ENCODE measurements at places on chromosomes 5 and 9. TPM values are rescaled to one million over a fixed set of nuclear protein-coding genes. Genes with fewer than 3 reads are reported as not detected.

LOX gene
- total RNA-seq, result 5.0 TPM

DIPK1B gene
- 16.4 TPM for total RNA-seq

BTNL8 gene
- 0.41 TPM for total RNA-seq

HTR4 gene
- 0.22 TPM for total RNA-seq

SLC44A1 gene
- 16.8 TPM for total RNA-seq

NOXA1 gene
- total RNA-seq, result 2.2 TPM

AK8 gene
- not detected for total RNA-seq

TRPM3 gene
- not detected for total RNA-seq

TMC1 gene
- not detected for total RNA-seq

BAG1 gene
- total RNA-seq, result 132 TPM

ELAVL2 gene
- not detected for total RNA-seq

HMCN2 gene
- total RNA-seq, result 5.7 TPM

PTPA gene
- total RNA-seq, result 194 TPM

ADAMTSL1 gene
- 1.9 TPM for total RNA-seq

PKD2L2 gene
- total RNA-seq, result 0.81 TPM

LHX2 gene
- not detected for total RNA-seq

IRX1 gene
- 1.3 TPM for total RNA-seq

OR1Q1 gene
- not detected for total RNA-seq

CERCAM gene
- total RNA-seq, result 7.8 TPM

PCDHA8 gene
- not detected for total RNA-seq

PTGES gene
- 4.8 TPM for total RNA-seq
